Right renal cortex interstitium (tissue), 3 donors: ENCODE measurements at places on chromosomes 6 and 20.

DNA sequence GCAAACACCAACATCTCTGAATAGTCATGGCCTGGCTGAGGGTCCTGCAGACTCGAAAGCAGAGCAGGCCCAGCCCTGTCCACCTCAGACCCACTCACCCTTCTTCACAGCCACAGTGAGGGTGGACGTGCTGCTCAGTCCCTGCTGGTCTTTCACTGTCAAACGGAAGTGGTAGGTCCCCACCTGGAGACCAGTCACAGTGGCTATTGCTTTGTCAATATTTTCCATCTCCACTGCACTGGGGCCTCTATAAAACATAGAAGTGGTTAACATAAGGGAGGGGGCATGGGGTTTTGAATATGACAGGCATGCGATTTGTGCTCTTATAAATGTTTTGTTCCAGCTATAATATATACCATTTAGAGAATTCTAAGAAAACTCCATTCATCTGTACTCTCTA is 73.9 kb downstream of the ALDH5A1 start:
- DNase-seq = no peak

DNA sequence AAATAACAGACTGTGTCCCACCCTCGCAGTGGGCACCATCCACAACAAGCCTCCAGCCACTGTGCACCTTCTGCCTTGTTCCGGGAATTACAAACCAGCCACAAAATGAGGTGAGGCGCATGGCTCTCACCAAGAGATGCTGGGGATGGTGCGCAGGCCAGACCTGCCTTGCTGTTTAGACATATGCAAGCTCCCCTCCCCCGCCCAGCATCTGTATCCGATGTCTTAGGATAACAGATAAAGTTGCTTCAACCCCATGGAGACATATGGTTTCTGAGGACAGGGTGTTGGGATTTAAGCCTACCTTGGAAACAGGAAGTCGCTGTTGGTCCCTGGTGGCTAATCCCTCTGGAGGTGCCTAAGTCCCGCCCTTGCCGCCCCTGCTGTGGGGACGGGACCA is 50.4 kb upstream of the MPC1 start:
- no peak for DNase-seq

DNA sequence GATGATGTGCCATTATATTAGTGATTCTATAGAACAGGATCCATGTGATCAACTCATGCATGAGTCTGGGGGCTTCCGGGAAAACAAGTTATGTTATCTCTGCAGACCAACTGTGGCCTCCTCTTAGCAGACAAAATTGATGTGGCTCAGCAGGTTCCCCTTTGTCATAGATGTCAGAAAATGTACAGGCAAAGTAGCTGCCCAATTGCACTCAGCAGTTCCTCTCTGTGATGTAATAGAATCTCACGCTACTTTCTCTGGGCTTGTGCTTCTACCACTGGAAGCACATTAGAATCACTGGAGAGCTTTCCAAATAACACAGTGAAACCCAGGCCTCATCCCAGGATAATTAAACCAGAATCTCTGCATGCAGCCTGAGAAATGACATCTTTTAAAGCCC is 253.1 kb downstream of the SLC24A3 start:
- no peak for DNase-seq

DNA sequence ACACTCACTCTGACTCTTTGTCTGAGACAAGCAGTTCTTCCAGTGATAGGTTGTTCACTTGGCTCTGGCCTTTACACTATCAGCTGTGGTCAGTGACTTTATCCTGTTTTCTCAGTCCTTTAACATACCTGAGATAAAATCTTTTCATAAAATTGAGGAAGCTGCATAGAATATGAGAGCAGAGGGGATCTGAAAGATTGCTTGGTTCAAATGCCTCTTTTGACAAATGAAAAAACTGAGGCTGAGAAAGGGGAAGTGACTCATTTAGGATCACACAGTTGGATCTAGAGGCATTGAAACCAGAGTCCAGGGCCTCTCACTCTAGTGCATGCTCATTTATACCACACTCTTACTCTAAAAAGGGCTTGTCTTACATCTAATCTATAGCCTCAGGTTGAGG is 277.0 kb upstream of the TBX18 start:
- no peak for DNase-seq

GRCh38 chr6:161838306-161839035 is 564.6 kb upstream of the AGPAT4 start:
- no peak for DNase-seq

DNA sequence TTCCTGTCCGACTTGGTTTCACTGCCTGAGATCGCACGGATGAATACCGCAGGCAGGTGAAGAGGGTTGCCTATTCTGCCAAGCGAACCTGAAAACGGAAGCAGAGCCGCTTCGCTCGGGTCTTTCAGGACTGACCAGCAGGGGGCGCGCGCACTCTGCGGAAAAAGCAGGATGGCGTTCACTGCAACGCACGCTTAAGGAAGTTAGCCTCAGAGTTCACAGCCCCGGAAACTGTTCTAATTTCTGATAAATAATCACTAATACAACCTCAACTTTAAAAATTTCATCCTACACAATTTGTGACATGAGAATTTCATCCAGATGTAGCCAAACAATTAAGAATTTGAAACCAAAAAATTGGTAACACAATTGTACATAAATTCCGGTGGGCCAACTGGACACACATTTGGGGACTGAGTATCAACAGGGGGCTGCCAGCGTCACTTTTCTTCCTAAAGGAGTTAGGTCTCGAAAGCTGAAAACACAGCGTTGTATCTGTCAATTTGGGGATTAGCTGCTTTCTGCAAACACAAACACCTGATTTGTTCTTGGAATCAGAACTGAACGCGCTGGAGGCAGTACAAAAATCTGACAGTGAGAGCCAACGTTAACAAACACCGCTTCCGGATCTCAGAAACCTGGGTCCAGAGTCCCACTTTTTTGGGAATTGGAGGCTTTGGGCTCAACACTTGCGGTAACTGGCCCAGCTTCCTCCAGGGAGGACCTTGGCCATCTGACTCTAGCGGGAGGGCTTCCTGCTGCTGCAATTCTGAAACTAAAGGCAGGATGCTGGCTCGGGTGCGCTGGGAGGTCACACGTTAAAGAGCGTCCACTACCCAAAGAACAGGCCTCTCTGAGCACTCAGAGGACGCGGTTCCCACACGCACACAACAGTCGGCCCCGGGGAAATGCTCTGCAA is 8.8 kb downstream of the PXDC1 start:
- no peak for DNase-seq

- DNase-seq = no peak
Observed at GRCh38 chr6:45830441-45831139, 185.1 kb downstream of the CLIC5 start.

DNA sequence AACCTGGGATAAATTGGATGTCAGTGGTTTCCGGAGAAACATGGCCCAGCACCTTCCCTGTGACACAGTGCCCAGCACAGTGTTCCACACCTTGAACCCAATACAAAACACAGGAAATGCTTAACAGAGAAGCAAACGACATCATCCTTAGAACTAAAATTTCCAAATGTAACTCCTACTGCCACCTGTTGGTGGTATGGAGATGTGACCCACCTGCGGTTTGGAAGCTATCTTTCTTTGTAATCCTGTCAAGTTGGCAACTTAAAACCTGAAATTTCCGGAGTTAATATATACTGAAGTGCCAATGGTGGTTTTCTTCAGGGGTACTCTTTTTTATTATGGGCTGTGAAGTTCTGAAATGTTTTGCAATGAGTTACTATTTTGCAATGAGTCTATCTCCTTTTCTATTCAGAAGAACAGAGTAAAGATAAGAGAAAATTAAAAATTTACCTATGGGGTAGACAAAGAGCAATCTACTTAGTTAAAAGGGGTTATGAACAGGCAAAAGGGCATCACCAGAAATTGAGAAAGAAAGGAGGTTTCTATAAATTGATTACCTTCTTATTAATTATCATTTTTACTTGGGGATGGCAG is 658.8 kb downstream of the PTPRT start:
- DNase-seq = no peak

- no peak for DNase-seq
Observed at GRCh38 chr20:3654326-3655130, 8.7 kb downstream of the GFRA4 start.

- no peak for DNase-seq
Observed at GRCh38 chr6:154247119-154247861, 109.3 kb downstream of the IPCEF1 start.

DNA sequence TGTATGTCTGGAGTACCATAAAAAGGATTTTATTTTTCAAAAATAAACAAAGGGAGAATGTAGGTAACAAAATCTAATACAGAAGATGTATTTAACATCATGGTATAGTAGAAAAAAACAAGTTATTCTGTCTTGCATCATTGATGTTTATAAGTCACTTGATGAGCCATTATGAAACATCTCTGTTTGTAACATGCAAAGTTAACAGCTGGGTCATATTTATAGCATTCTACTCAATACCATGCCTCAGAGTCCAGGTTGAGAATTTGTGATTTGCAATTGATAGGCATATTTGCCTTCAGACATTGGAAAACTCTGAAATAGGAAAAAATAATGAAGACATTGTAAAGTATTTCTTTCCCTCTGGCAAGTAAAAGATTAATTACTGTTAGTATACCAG is 52.3 kb upstream of the IL20RA start:
- DNase-seq = no peak

- DNase-seq = no peak
Observed at GRCh38 chr6:42898891-42899361, 16.9 kb upstream of the PTCRA start.

DNA sequence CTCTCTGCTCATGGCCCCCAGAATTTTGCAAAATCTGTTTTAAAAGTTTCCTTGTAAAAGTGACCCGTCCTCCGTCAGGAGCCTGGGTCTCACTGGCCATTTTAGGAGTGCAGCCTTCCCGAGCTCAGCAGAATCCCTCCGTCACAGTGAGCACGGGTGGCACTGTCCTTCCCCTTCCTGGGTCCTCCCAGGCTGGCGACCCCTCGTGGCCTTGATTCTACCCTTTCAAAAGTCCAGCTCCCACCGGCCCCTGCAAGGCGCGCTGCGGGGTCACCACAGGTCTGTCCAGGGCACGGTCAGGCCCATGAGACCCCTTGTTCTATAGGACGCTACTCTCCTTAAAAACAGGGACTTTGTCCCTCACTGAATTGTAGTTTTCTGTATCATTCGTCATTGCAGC is 112.7 kb downstream of the PSMB1 start:
- DNase-seq = no peak

- DNase-seq = no peak
Observed at GRCh38 chr6:14455427-14455826, 337.9 kb downstream of the CD83 start.

- no peak for DNase-seq
Observed at GRCh38 chr6:151763303-151763702, 44.2 kb upstream of the ESR1 start.

DNA sequence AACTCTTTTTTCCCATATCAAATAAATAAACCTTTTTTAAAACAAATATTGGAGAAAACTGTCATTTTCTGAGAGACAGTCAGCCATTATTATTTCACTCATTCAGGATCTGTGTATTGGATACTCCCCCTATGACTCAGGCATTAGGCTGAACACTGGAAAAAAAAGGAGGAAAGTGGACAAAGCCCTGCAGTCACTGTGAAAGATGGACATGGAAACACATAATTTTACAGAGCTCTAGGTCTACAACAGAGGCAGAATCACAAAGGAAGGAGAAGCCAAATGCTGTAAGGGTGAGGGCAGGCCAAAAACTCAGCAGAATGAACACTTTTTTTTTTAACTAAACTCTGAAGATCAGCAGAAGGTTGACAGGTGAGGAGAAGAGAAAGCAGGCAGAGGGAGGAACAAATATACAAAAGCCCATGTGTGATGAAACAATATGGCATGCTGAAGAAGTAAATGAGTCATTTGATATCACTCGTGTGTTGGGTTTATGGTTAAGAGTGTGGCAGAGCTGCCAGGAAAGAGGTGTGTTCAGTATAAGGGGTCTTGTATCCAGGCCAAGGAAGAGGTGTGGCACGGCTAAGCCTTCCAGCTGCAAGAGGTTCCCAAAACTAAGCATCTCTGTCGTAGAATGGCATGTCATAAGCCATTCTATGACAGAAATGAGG is 39.1 kb downstream of the EPB41L2 start:
- DNase-seq = no peak

- DNase-seq = no peak
Observed at GRCh38 chr6:45574885-45575284, 197.2 kb upstream of the SUPT3H start.

GRCh38 chr6:137843211-137843610 is 23.8 kb upstream of the TNFAIP3 start:
- DNase-seq = no peak

GRCh38 chr6:137432054-137432611 is 62.1 kb downstream of the OLIG3 start:
- no peak for DNase-seq

GRCh38 chr6:74434171-74434570 is 738.2 kb downstream of the CD109 start:
- DNase-seq = no peak

GRCh38 chr6:8549074-8549790 is 113.9 kb upstream of the SLC35B3 start:
- no peak for DNase-seq

GRCh38 chr6:137827977-137828810 is 38.9 kb upstream of the TNFAIP3 start:
- no peak for DNase-seq

DNA sequence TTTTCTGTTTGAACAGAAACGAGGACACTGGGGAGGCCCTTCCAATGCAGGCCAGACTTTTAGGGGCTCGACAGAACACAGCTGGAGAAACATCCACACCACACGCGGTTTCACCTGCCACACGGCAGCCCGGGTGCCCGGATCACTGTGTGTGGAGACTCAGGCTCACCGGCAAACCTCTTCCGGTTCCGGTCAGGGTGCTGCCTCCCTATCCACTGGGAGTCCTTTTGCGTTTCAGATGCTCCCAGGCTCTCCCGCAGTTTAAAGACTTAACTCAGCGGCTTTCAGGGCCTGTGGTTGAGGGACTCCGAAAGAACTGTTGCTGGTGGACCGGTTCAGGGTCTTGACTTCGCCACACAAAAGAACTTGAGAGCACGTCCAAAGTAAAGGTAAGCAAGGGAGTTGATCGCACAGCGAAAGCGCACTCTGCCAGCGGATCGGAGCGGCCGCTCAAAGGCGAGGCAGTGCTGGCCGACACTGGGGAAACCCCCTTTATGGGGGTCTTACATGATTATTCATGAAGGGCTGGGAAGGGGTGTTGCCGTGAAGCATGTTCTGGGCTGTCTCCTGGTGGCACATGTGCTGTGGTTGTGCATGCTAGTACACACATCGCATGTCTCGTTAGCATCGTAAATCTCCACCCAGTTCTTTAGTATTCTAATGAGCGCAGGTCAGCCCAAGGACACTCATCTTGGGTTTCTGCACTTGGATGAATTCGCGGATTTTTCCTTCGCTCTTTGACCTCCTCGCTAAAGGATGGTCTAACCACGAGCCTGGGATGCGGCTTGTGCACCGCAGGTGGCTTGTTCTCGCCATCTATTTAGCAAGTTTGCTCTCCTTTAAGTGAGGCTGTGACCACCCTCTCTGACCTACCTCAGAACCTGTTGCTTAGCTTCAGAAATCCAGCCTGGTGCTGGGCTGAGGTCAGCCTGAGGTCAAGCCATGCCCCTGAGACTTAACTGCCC is 180.3 kb downstream of the CDH26 start:
- no peak for DNase-seq

DNA sequence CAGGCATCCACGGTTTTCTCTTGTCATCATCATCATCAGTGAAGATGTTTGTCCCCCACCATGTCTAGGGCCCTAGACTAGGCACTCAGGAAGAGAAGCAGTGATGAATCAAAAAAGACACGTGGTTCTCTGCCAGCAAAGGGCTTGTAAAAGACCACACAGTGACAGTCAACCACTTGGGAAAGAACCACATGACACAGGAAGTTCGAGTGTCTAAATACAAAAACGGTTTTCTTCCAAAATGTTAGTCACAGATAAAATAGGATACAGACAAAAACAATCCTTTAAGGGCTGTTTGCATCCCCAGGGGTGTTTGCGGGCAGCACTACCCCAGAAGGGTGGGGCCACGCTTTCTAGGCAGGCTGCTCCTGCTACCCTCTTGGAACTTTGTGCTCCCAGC is 356.8 kb upstream of the AGPAT4 start:
- no peak for DNase-seq
